ENCODE measurements at places on chromosomes 7 and 10.
A peak's percentile ranks its signal among the peaks of the same experiment; 100 is the strongest.

DNA sequence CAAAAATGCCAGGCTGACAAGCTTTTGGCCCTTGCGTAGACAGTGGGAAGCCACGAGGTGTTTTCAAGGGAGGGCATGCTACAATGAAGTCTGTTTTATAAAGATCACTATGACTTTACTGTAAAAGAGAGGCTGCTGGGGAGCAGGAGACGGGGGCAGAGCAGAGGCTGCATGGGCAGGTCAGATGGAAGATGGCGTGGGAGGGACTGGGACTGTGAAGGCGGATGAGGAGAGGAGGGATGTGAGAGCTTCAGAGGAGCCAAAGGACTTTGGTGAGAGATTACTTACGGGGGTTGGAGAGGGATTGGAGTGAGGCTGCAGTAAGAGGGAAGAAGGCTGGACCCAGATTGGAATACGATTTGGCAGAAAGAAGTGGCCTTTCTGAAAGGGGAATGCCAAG lies 86.6 kb upstream of the PCBD1 start:
- DNase-seq: no peak

GRCh38 chr7:36690514-36691187 lies 33.6 kb downstream of the AOAH start:
- no peak for DNase-seq

DNA sequence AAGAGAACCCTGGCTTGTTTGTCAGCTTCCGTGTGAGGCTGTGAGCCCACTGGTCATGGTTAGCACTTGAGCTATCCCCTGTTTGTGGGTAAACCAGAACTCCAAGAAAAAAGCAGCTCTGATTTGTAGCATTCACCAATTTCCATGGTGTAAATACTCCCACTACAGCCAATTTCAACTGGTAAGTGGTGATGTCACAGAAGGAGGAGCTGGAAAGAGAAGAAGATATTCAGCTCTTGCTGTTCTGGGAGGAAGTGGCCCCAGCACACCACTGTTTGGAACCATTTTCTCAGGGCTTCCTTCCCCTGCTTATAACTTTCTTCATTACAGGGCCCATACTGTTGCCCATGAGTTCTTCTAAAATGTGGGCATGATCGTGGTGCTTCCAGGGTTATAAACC lies 500.1 kb upstream of the ZMIZ1 start:
- DNase-seq: no peak

- DNase-seq: no peak
These were observed 49.2 kb downstream of the ADRA2A start for GRCh38 chr10:111126077-111126476.

DNA sequence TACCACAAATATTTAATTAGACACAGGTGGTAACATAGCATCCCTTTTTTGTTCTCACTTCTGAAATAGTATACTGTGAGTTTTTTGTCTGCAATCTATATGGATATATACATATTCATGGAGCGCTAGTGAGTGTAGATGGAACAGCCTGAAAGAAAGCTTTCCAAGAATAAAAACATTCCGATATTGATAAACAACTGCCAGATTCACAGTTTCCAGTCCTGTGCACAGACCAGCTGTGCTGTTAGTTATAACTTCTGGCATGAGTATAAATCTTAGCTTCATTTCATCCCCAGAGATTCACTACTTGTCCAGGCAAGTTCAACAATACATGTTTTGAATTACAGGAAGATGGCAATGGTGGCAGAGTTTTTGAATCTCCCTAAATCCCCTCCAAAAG lies 467.1 kb upstream of the STEAP1 start:
- DNase-seq: no peak

GRCh38 chr10:122557516-122557915 lies 3.0 kb upstream of the DMBT1 start:
- no peak for DNase-seq

- DNase-seq: no peak
These were observed 79.2 kb downstream of the GLRX3 start for GRCh38 chr10:130215151-130215930.

DNA sequence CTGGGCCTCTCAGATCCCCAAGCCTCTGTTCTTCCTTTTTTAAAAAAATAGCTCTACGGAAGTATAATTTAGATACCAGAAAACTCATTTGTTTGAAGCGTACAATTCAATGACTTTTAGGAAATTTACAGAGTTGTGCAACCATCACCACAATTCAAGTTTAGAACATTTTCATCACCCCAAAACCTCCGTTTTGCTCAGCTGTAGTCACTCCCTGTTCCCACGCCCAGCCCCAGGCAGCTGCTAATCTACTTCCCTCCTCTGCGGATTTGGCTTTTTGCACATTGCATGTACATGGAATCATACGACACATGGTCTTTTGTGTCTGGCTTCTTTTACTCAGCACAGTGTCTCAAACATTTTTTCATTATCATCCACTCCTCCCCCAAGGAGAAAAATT lies 229.2 kb downstream of the TCF7L2 start:
- no peak for DNase-seq

GRCh38 chr10:114179148-114179547 lies at the start of gene TDRD1:
Gene TDRD1, plus strand, starts transcription at chr10:114179353. Its CDS starts 8,479 bp downstream, at chr10:114187832.
- DNase-seq: no peak

- peak; percentile 42 for DNase-seq
These were observed 433.6 kb upstream of the GALNT17 start for GRCh38 chr7:70698219-70698832.
